Activated naive CD4-positive, alpha-beta T cell treated with anti-CD3 and anti-CD28 coated beads for 36 hours (primary cell): ENCODE measurements at places on chromosomes 12 and 14. TPM values are rescaled to one million over a fixed set of nuclear protein-coding genes. Genes with fewer than 3 reads are reported as not detected.

DNA sequence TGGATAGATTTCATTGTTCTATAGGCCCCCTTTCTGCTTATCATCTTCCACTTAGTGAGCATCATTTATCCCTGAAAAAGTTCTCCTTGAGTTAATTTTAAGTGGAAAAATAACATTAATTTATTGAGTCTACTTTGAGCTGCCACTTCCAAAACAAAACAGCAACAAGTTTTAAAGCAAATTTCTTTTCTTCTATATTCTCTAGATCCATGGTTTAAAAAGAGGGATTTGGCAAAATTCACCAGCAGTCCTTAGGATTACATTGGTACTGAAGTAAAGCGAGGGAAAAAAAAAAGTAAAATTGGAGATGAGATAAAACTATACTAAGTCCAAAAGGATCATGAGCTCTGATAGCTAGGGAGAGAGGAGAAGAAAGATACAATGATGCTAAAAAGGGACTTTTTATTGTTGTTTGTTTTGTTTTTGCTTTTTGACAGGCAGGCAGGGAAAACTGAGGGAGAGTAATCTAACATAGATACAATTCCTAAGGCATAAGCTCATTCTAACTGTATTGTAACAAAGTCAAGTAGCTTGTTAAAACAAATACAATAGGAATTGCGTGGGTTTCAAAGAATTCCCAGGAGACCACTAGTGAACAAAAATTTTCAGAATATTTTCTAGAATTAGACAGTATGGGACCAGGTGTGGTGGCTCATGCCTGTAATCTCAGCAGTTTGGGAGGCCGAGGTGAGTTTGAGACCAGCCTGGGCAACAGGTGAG is 19.2 kb upstream of the PLEKHA5 start:
- DNase-seq, result no peak

GRCh38 chr14:100652744-100653143 is 65.5 kb upstream of the BEGAIN start:
- no peak for DNase-seq

DNA sequence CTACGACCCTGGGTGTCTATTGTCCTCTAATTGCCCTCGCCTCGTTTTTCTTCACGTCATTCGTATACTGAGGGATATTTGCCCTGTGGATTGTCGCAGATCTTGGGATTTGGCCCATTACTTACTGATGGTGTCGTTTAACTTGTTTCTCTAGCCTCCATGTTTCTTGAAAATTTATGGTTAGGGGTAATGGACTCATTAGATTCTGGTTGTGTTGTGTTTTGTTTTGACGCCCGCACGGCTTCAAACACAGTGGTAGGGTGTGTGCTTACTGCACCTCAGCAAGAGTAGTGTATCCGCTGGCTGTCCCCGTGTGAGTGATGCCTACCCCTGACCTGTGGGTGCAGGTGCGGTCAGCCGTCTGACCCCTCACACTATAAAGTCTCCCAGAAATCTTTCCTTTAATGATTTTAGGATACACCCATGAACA is 874 bp upstream of the RNU6-8 start:
- peak; percentile 43 for DNase-seq

GRCh38 chr14:95023115-95023514 is 134.2 kb downstream of the DICER1 start:
- no peak for DNase-seq

- peak; percentile 70 for DNase-seq
Observed at GRCh38 chr12:45655186-45655585, 74.3 kb upstream of the ARID2 start.

DNA sequence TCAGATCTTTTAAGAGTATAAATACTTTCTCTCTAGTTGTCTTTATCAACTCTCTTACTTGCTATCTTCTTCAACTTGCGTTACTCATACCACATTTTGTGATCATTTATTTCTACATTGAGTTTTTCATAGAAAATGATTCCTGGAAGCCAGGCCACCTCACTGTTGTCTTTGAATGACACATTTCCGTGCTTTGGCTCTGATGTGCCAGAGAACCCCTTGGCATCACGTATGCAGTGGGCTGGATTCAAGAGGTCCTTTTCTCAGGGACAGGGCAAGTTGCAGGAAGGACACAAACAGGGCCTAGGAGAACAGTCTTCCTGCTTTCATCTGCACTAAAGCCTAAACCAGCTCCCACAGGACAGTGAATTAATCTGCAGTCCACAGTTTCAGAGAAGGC is 70.3 kb upstream of the PYGL start:
- no peak for DNase-seq

- no peak for DNase-seq
Observed at GRCh38 chr12:125178222-125178621, 113.0 kb downstream of the AACS start.

GRCh38 chr14:76950055-76951020 is 78.2 kb downstream of the IRF2BPL start:
- DNase-seq, result no peak

DNA sequence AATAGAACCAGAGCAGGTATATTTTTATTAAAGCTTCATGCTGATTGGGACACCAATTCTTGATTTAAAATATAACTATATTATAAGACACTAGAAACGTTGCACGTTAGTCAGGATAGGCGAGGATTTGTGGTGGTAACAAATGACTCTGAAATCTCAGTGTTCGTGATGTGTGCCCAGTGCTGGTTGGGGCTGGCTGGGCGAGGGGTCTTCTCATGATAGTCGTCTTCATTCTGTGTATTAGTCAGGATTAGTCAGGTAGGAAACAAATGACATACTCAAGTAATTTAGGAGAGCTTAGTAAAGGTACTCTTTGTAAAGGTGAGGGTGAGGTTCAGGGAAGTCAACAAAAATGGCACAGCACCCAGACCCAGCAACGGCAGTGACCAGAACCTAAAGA is 73.9 kb upstream of the HIF1A start:
- DNase-seq, result peak; percentile 57

GRCh38 chr12:38585086-38585485 is 268.5 kb downstream of the ALG10B start:
- DNase-seq, result no peak

DNA sequence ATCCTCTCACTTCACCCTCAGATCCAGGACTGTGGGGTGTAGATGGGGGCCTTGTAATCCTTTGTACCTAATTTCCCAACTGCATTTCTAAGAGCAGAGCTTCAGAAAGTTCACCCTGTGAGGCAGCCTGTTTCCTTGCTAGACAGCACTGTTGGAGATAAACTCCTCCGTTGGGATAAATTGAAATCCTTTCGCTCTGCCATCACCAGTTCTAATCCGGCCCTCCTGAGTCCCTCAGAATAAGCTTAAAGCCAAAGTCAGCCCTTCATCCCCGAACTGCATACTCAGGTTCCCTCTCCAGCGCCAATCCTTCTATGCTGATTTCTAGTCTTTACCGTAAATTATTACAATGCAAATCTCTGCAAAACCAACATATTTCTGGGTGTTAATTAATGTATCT is 114.7 kb downstream of the PRMT8 start:
- no peak for DNase-seq

Gene TOMM20L
- total RNA-seq, result not detected

Gene CRIP1
- total RNA-seq, result 67.3 TPM

Gene IRF9
- 202 TPM for total RNA-seq
